ENCODE measurements at places on chromosomes 7 and 10.

DNA sequence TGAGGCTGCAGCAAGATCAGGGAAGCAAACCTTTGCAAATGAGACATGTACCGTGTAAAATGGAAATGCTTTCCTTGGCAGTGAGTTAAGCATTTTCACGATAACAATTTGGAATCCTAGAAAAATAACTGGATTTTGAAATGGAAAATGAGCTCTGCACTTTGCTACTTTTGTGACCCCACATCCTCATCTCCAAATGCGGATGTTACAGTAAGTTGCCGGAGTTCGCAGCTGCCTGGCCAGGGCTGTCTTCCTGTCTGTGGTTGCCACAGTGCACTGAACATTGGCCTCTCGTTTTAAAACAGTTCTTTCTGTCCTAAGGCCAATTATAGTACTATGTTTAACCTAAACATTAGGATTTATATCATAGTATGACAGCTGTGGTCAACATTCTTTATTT is 136.2 kb upstream of the FZD8 start:
- no peak for DNase-seq

- DNase-seq = no peak
Measured at GRCh38 chr10:86263209-86263608, 103.4 kb downstream of the GRID1 start.

GRCh38 chr10:28327491-28327880 is 24.6 kb upstream of the MPP7 start:
- no peak for DNase-seq

- DNase-seq = no peak
Measured at GRCh38 chr7:22357311-22358175, 589 bp upstream of the RAPGEF5 start.

GRCh38 chr10:124575107-124576035 is 113.7 kb downstream of the LHPP start:
- DNase-seq = no peak

All from activated CD8-positive, alpha-beta T cell treated with anti-CD3 and anti-CD28 coated beads for 36 hours (primary cell).